ENCODE measurements at places on chromosomes 11 and 22.

DNA sequence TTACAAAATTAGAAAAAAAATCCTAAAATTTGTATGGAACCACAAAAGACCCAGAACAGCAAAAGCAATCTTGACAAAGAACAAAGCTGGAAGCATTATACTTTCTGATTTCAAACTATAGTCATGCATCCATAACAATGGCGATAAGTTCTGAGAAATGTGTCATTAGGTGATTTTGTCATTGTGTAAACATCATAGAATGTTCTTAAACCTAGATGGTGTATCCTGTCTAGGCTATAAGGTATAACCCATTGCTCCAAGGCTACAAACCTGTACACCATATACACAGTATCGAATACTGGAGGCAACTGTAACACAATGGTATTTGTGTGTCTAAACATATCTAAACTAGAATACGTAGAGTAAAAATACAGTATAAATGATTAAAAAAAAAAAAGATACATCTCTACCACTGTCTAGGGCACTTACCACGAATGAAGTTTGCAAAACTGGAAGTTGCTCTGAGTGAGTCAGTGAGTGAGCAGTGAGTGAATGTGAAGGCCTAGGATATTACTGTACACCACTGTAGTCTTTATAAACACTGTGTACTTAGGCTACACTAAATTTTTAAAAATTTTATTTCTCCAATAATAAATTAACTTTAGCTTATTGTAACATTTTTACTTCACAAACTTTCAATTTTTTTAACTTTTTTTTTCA, 18.1 kb upstream of the SC5D start:
- no peak for DNase-seq

DNA sequence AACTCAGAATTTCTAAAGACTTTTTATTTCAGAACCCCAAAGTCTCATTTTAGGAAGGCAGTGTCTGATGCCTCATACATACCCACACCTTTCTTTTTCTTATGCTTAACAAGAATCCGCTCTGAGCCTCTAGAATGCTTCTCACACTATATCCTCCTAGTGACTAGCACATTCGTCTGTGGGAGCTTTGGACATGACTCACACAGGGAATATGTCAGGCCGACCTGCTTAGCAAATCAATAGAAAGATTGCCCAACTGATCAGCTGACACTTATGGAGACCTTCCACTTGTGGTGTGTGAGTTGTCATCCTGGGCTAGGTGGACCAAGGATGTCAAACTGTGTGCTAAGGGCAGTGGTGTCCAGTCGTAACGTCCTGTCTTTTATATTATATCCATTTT, 129.9 kb upstream of the TTC12 start:
- DNase-seq: no peak

GRCh38 chr11:2582351-2582945, 117.3 kb downstream of the KCNQ1OT1 start:
- DNase-seq: no peak

DNA sequence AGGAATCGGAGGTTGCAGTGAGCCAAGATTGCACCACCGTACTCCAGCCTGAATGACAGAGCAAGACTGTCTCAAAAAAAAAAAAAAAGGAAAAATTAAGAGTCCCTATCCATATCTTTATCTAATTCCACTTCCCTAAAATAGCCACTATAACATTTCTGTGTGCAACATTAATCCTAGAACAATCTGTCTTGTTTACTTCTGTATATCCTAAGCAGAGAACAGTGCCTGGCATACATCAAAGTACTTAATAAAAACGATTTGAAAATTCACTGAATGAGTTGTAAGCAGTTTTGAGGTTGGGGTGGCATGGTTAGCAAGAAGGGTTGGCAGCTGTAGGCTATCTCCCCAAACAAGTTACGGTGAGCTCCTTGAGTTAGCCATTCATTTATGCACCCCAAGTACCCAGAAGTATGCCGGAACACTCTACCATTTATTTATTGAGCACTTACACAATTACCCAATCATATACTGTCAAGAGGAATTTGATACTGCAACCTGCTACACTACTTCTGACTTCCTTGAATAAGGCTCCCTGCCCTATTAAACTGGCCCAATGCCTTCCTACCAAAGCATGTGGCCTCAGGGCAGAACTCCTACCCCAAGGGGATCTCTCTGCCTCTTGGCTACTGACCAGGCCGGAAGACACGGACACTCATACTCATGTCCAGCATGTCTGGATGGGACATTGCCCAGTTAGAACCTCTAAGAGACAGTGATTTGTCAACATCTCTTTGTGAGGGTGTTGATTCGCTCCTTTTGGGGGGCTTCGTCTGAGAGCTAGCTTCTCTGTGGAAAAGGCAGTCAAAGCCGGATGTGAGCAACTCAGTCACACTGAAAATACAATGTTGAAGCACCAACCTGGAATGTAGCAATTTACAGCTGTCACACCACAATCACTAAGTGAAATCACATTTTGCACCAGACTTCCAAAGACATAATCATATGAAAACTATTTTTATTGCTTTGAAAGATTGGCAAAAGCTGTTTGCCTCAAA, 16.3 kb upstream of the TMEM41B start:
- DNase-seq: no peak

DNA sequence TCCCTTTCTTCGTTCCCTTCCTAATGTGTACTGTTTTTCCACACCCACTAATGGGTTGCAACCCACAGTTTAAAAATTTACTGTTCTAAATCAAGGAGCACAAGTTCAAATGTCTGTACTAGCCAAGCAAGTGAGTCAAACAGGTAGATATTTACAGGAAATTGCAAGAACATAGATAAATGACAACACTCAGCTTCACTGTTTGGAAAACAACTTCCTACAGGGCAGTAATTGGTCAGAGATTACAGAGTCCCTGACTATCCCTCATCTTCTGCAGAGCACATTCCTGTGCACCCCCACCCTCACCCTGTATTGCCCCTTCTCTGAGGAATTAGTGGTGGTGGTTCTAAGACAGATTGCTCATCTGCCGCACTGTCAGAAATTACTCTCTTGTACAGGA, 1.9 kb downstream of the SERPING1 start:
- no peak for DNase-seq

- DNase-seq: no peak
Observed at GRCh38 chr11:1642288-1643145, 12.9 kb downstream of the KRTAP5-5 start.

DNA sequence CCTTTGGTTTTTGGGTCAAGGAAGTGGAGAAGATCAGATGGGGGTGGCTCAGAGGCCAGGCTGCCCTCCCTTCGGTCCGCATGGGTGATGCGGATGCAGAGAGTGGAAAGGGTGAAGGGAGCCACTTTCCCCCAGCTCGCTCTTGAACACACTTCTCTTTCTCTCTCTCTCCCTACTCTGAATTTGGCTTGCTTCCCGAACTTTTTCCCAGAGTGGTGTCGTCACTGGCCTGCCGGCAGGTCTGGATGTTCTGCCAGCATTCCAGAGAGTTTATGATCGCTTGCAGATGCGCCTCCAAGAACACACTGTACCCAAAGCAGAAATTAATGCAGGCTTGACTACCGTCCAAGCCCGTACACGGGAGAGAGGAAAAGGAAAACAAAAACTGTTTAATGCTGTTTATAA, 103.2 kb downstream of the ZBTB16 start:
- DNase-seq: no peak

GRCh38 chr11:90908074-90908473, 685.2 kb upstream of the CHORDC1 start:
- DNase-seq: no peak

Measured in stimulated activated CD8-positive, alpha-beta memory T cell treated with anti-CD3 and anti-CD28 coated beads, Interleukin-7, amount 100 ng/mL, for 48 hours (primary cell).